ENCODE measurements at places on chromosomes 2 and 18.

GRCh38 chr2:146267093-146267492, 1577.7 kb upstream of the ACVR2A start:
- no peak for DNase-seq

- peak; percentile 26 for DNase-seq
Observed at GRCh38 chr2:84980263-84980983, 9.5 kb downstream of the KCMF1 start.

DNA sequence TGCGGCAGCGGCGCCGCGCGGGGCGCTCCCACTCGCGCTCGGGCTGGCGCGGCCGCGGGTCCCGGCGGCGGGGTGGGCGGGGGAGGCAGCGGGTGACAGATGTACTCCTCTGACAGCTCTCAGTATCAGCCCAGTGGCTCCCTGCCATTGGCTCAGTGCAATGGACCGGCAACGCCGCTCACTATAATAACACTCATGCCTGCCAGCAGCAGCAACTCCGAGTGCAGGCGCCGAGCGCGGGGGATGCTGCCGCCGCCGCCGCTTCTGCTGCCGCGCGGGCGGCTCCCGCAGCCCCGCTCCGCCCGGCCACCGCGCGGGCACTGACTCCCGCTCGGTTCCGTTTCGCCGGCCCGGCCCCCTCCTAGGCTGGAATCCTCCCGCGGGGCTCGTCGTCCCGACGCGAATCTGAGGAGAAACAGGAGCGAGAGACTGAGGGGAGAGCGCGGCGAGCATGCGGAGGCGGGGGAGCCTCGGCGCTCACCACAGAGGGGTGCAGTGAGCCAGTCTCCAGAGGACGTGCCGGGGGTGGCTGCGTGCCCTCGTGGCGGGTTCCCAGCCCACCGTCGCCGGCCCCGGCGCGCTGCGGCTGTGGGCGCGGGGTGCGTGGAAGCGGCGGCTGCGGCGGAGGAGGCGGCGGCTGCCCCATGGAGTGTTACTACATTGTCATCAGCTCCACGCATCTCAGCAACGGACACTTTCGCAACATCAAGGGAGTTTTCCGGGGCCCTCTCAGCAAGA, at the start of gene ZNF804A:
TSS of gene ZNF804A (plus strand) at position 214 of the 738 bp plus-strand sequence. CDS start at position 645, 431 bp downstream.
- no peak for DNase-seq

GRCh38 chr18:23529604-23530003, 26.3 kb downstream of the RMC1 start:
- DNase-seq: no peak

Data from HT-29 (cell line).